T1000 (cell line): ENCODE measurements at places on chromosomes 6 and 20.

- no peak for DNase-seq
Measured at GRCh38 chr6:49923826-49924225, 40.1 kb downstream of the DEFB114 start.

- DNase-seq, result no peak
Measured at GRCh38 chr6:107698146-107698545, 126.0 kb downstream of the SCML4 start.

GRCh38 chr6:1618311-1619097 lies 8.8 kb downstream of the FOXC1 start:
- DNase-seq, result no peak

DNA sequence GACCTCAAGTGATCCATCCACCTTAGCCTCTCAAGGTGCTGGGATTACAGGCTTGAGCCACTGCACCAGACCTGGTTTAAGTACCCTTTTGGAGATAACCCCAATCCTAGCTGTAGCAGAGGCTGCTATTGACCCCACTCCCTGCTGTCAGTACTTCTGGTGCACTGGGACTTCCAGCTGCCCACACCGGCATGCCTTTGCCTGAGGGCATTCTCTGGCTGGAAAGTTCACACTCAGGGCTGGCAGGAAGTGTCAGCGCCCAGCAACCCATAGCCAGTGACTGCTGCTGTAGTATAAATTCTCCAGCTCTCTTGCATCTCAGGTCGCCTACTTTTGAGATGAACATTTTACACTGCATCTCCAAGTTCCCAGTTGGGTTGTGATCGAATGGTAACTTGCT lies 75.3 kb downstream of the UTRN start:
- no peak for DNase-seq

- DNase-seq, result no peak
Measured at GRCh38 chr20:50368813-50369224, 141.4 kb upstream of the PTPN1 start.

DNA sequence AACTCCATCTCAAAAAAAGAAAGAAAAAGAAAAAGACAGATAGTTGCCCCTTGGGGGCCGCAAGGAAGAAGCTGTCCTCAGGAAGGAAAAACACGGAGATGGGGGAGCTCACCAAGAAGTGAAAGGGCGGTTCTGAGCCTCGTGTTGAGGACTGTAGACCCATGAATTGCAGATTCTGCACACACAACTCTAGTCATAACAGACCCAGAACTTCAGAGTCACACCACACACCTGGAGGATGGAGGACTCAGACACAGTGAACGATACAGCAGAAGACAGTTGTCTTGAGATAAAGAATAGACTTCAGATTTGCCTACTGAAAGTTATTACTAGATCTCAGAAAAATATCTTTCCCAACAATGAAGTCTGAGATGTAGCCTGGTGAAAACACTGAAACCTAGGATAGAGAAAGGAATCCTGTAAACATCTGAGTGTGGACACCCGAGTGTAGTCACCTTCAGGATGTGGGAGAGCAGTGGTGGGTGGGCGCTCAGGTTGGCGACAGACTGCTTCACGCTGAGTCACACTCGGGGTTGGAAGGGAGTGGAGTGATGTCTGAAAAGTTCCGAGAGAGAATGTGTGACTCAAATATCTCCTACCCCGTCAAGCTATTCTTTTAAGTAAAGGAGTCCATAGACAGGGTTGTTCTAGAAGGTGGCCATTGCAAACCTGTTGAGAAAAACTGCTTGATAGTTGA lies 88.1 kb downstream of the MAP3K4 start:
- DNase-seq, result peak; percentile 7

- DNase-seq, result no peak
Measured at GRCh38 chr6:126199466-126199865, 140.4 kb upstream of the CENPW start.

- peak; percentile 16 for DNase-seq
Measured at GRCh38 chr20:8414586-8415274, 282.7 kb downstream of the PLCB1 start.

GRCh38 chr6:37947468-37947867 lies 127.9 kb downstream of the ZFAND3 start:
- no peak for DNase-seq

- no peak for DNase-seq
Measured at GRCh38 chr6:47440719-47441118, 36.9 kb upstream of the CD2AP start.

DNA sequence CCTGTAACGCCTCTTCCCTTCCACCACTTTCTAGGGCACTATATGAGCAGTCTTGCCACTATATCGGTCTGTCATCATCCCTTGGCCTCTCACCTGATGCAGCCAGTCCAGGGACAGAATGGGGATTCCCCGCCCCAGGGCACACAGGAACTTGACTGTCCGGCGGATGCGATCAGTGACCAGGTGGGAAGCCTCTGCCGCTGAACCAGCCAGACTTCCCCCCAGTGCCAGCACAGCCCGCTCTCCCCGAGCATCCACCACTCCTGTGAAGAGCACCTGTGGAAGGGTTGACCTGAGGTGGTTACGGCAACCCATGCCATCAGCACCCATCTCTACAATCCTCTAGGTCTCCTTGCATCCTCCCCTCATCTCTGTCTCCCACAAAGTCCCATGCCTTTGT lies 12.2 kb upstream of the NRM start:
- no peak for DNase-seq

GRCh38 chr6:18601516-18602020 lies 214.4 kb downstream of the RNF144B start:
- no peak for DNase-seq

- no peak for DNase-seq
Measured at GRCh38 chr6:168834042-168834587, 393.1 kb downstream of the SMOC2 start.

DNA sequence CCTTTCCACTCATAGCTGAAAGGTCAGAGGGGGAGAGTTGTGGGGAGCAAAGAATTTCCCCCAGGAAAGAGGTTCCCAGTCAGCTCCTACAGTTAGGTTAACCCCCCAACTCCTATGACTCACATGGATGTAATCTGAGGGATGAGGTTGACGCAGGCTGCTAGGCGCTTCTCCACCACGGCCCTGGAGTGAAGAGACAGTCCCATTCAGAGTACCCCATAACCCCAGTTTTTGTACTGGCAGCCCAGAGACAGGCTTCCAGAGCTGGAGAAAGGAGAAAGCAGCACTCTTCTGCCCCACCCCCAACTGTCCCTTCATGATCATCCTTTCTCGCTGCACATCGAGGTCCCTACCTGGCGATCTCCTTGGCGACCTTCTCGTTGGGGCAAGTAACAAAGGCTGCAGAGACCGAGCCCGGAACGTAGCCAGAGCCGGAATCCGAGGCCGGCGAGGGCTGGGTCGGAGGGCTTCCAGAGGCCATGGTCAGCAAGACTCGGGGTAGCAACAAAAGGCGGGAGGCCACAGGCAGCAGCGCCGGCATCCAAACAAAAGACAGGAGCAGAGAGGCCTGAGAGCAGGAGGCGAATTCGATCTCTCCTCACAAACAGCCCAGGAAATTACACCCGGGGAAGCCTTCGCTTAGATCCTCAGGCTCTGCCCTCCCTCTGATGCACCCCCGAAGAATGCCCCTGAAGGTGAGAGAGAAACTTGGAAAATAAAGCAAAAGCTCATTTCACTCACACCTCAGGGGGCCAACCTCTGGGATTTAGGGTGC lies 592 bp downstream of the CUTA start:
- peak; percentile 37 for DNase-seq

GRCh38 chr20:64226686-64227580 lies 28.6 kb upstream of the PCMTD2 start:
- no peak for DNase-seq

GRCh38 chr6:110528101-110528929 lies 51.9 kb upstream of the SLC22A16 start:
- peak; percentile 51 for DNase-seq

DNA sequence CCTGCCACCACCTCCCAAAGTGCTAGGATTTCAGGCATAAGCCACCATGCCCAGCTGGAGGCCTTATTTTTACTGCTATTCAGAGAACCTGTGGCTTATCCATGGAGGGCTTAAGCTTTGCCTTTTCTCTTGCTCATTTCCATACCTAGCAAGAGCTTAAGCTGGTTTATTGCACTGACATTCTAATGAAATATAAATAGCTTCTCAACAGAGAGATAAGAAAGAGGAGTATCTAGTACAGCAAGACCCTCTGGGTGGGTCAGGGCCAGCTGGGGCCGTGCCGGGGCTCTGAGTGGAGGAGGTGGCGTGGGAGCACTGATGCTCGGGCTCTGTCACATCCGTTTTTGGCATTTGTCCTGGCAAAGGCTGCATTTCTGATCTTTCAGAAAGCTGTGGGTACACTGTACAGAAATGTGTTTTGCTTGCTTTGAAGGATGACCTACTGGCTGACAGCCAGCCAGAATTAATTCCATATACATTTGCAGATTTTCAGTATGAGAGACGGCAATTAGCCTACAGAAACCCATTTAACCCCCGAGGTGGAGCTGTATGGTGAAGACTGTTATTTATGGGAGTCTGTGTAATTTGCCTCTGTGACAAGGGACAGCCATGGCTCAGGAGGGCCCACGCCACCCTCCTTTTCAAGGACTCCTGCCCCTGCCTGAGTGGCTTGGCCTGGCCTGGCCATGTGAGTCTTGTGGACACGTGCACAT lies 181.6 kb upstream of the AKAP12 start:
- DNase-seq, result no peak

DNA sequence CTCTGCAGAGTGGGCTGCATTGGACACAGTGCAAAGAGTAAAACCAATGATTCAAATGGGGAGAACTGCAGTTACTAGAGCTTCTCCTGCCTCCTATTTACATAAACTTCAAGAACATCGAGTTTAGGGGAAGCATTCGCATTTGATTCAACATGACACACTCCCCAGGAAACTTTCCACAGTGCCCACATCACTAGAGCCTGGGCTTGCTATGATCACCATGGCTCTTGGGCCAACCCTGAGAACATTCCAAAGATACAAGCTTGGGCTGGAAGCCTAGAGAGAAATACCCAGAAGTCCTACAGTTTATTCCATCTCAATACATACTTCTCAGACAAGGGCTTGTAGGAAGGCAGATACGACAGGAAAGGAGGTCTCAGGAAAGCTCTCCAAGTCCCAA lies 337.9 kb downstream of the CD83 start:
- DNase-seq, result no peak

- no peak for DNase-seq
Measured at GRCh38 chr6:106508834-106509233, 120.5 kb downstream of the RTN4IP1 start.

DNA sequence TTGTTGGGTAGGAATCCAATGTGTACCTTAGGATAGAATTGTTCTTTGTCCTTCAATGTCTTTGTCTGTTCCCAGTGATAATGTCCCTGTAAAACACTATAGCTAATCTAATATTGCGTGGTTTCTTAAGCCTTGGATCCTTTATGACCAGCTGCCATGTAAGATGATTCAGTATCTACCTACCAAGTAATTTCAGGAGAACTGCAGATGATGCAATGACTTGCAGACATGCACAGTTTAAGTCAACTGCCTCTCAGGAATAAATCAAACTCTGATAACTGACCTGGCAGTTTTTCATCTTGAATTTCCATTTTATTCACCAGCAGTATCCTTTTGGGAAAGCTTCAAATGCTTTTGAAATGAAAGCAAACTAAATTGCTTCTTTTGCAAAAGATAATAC lies 157.8 kb downstream of the TPBG start:
- no peak for DNase-seq

GRCh38 chr6:169967687-169968086 lies 216.3 kb downstream of the ERMARD start:
- DNase-seq, result no peak

- DNase-seq, result no peak
Measured at GRCh38 chr6:3014675-3015066, 15.0 kb downstream of the NQO2 start.

DNA sequence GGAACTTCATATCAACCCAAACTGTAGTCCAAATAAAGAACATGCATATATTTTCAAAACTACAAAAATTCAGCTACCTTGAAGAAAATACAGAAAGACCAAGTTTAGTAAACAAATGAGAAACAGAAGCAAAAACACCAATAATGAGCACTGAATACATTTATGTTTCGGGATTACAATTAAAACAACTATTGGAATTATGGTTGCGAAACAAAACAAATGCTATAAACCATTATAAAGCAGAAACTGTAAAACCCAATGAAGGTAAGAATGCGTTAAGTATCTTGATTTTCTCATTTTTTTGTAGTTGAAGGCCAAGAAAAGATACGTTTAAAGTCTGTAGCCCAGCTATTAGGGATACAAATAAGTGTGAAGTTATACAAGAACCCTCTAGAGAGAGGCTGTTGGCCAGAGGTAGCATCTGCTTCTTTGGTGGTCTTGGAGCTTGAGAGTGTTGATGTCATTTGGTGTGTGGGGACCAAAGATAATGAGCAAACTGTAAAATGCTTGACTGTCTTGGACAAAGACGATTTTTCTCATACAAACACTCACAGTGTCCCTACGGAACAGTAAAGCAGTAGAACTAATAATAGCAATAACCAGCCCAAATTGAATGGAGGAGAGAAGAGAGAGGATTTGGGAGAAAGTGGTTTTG lies 111.5 kb downstream of the PRND start:
- no peak for DNase-seq

DNA sequence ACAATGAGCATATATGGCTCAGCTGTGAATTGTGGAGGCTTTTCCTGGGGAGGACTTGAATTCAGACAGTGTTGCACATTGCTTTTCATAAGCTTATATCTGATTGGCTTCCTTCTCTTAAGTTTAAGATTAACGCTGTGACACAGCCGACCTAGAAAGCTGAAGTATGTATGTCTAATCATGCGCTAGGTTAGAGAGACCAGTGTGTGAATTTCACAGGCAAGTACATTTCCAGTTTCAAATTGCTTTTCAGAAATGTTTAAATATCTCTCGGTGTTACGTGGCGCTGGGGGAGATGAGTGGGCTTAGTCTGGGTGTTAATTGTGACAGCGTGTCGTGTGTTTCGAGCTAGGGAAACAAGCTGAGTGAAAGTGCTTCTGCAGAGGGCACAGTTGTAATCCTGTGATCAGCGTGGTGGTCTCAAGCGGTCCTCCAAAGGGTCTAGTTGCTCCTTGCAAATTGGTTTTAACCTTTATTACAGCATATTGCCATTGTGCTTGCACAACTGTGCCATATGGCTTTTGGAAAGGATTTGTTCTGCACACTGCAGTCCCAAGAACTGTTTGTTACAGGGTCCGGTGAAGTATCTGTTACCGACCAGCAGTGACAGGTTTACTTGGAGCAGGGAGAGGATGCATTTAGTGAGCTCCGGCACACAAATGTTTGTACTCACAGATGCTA lies 166.6 kb downstream of the SASH1 start:
- DNase-seq, result no peak

DNA sequence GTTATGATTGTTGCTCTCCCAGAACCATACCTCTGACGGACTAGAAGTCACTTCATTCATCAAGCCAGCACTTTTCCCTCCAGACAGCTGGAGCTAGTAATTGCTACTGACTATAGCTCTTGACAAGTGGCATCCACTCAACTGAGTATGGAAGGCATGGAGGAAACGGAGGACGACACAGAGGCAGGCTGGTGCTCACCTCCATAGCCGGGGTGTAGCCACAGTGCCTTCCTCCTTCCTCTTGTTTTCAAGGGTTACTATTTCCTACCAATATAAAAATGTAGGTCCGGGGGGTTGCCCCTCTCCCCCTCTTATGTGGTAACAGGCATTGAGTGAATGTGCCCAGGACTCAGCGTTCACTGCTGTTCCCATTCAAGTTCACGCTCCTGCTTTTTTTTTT lies 23.5 kb upstream of the FOXC1 start:
- no peak for DNase-seq
